Smooth muscle cell of the pulmonary artery (primary cell): ENCODE measurements at places on chromosomes 7 and 10. TPM values are rescaled to one million over a fixed set of nuclear protein-coding genes. Genes with fewer than 3 reads are reported as not detected.

The C10orf62 gene
- total RNA-seq = 0.13 TPM in 1 of 2 replicates, not detected in the other

The TMEM184A gene
- total RNA-seq = 0.03 and 0.13 TPM in 2 replicates

The PAPOLB gene
- total RNA-seq = 0.07 and 0.39 TPM in 2 replicates

The THNSL1 gene
- 5.1 and 7.0 TPM in 2 replicates for total RNA-seq

The MSMB gene
- not detected in 2 replicates for total RNA-seq

The TRPV5 gene
- total RNA-seq = not detected in 2 replicates

The CALCR gene
- not detected in 2 replicates for total RNA-seq

The ELMO1 gene
- 0.43 and 3.3 TPM in 2 replicates for total RNA-seq

The FAM25G gene
- not detected in 2 replicates for total RNA-seq

The LIPM gene
- total RNA-seq = 0.10 and 0.13 TPM in 2 replicates

The CYP3A7 gene
- total RNA-seq = not detected in 2 replicates

The PKD1L1 gene
- 0.07 TPM in 2 replicates for total RNA-seq
